Activated CD4-positive, alpha-beta T cell treated with anti-CD3 and anti-CD28 coated beads, Interleukin-2, amount 50 U/mL, for 24 hours (primary cell): ENCODE measurements at places on chromosomes 1 and 21.

- DNase-seq: no peak
These were observed 448.5 kb downstream of the NUF2 start for GRCh38 chr1:163770265-163770664.

GRCh38 chr1:203146042-203146369 is 18.5 kb downstream of the ADORA1 start:
- DNase-seq: no peak

- DNase-seq: no peak
These were observed 286.0 kb downstream of the NPHP4 start for GRCh38 chr1:5706239-5706638.

DNA sequence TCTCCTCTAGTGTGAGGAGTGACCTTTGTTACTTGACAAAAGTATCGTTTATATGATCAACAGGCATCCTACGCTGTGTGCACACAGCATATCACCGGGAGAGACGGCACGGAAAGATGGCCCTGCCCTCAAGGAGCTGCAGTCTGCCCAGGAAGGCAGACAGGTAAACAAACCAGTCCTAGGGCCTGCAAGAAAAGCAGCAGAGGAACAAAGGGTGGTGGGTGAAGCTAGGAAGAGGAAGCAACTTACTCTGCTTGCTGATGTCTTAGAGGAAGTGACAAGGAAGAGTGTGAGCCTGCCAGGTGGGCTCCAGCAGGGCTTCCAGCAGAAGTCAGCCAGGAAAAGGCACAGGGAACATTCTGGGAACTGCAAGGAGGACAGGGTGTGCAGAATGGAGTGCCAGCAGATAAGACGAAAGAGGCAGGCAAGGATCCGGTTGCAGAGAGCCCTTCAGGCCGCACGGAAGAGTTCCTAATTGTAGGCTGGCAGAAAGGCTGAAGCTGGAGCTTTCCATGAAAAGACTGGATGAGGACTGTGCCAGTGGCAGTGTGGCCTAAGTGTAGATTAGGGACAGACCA is 106.7 kb downstream of the SLC45A1 start:
- DNase-seq: peak; percentile 43

DNA sequence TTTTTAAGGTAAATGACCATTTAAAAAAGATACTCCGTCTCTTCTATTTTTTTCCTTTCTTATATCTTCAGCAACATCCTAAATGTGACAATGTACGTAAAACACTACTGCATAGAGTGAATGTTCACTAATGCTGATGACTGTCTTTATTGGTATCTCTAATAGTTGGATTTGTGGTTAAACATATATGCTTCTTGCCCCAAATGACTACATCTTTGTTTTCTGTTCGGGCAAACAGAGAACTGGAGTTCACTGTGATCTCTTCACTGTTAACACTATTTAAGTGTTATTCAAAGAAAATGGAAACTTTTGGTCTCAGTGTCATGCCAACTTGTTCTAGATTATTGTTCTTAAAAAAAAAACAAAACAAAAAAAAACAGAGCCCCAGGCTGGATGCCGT is 109.4 kb downstream of the KIF26B start:
- DNase-seq: no peak

GRCh38 chr1:108881369-108881768 is 4.6 kb downstream of the GPSM2 start:
- DNase-seq: no peak

- no peak for DNase-seq
These were observed 38.3 kb upstream of the CLCA4 start for GRCh38 chr1:86508583-86508969.

DNA sequence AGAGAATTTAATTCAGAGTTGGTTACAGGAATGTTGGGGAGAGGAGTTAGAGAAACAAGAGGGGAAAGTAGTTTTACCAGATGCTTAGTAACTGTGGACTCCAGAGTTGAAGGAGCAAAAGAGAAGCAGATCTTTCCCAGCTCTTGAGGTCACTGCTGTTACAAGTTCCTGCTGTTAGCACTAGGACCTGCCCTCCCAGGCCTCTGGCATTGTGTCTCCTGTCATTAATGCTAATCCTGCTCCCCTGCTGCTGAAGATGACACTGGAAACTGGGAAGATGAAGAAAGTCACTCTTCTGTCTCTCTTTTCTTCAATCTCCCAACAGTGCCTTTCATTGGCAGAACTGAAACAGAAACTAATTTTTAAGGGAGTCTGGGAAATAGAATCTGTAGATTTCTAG is 845.6 kb downstream of the ADGRL2 start:
- DNase-seq: no peak

- no peak for DNase-seq
These were observed 85.5 kb upstream of the KIAA0040 start for GRCh38 chr1:175277783-175278733.

- no peak for DNase-seq
These were observed 738.8 kb downstream of the PTPRU start for GRCh38 chr1:29975036-29975694.

DNA sequence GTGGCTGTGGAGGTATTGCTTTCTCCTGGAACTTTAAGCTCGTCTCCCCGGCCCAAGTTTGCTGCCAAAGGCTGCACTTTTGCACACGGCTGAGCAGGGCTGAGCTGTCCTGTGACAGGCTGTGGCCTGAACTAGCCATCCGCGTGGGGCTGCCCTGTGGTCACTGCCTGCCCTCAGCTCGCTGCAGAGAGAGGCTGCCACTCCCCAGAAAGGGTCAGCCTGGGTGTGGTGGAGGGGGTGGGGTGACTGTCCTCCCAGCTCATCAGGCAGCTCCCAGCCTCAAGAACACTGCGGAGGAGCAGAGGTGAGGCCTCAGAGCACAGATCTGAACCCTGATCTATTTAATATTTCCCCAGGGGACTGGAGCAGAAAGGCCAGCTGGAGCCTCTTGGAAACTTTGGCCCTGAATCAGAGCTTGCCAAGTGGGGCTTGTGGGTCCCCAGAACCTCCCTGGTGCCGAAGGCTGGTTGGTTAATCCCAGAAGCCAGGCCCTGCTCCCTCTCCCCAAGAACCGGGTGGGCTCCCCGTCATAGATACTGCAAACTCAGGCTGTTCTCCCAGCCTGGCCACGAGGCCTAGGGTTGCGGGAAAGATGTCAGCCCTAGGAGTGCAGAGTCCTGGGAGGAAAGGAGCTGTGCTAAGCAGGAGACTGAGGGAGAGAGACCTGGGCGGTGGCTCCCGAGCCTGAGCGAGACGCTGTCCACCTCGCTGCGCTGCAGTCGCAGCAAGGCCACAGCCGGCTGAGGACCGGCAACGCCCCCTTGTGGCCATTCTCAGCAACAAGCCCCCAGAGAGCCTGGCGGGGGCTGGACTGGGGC is 125.1 kb upstream of the IPO9 start:
- DNase-seq: peak; percentile 34

- DNase-seq: no peak
These were observed 33.3 kb upstream of the RCC2 start for GRCh38 chr1:17472814-17473213.

- DNase-seq: no peak
These were observed 32.1 kb downstream of the CD247 start for GRCh38 chr1:167486090-167486824.

DNA sequence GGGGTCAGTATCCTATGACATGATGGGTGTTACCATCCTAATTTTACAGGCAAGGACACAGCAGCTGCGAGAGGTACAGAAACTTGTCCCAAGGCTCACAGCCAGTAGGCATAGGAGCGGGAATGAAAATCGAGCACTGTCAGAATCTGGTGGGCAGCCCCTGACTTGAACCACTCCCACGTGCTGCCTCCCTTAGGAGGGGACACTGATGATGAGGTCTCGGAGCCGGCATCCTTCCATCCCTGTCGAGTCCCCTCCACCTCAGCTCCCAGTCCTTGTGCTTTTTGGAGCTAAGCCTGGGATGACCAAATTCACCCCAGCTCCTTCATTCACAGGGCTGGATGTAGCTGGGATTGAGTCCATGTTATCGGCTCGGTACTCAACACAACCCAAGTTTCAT is 49.0 kb downstream of the B3GALT5 start:
- DNase-seq: no peak

DNA sequence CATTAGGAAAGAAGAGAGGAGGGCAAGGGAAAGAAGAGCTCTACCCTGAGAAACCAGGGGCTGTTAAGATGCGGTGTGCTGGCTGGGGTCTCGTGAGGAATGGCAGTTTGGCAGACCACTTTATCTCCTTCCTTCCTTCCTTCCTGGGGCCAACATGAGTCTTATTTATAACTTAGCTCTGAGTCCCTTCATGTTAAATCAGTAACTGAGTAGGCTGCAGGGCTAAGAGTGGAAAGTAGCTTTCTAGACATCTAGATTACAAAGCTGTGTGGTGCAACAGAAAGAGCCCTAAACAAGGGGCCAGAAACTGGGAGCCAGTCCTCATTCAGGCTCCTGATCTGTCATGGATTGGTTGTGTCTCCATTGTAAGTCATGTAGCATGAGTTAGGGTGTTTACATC is 135.4 kb upstream of the DUSP10 start:
- DNase-seq: no peak

- no peak for DNase-seq
These were observed 80.1 kb downstream of the SH3BGR start for GRCh38 chr21:39531840-39532239.

DNA sequence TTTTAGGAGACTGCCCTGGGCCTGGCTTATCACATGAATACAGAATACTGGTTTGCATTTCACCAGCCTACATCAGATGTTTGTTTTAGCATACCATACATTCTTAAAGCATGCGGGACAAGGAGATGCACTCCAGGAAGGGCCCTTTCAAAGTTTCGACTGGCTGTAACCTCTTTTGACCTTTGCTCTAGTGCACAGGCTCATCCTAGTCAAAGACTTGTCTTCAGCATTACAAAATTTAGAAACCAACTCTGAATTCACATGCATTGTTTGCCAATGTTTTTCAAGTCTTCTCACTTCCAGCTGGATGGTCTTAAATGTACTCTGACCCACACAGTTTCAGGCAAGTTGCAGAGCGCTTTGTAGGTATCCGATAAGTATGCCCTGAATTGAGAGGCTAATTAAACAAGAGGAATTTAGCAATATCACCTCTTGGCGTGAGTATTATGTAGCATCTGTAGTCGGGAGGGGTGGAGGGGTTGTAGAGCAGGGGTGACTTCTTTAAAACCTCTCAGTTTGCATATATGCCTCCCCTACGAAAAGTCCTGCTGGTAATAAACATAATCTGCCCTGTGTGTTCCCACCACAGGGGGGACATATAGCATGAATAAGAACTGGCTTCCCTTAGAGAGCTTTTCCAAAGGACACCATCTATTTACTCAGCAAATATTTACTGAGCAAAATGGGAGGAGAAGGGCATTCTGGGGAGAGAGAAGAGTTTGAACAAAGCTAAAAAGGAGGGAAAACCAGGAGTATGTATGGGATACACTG is 24.4 kb upstream of the AHCYL1 start:
- DNase-seq: no peak

GRCh38 chr1:221444346-221444745 is 297.5 kb downstream of the DUSP10 start:
- no peak for DNase-seq

DNA sequence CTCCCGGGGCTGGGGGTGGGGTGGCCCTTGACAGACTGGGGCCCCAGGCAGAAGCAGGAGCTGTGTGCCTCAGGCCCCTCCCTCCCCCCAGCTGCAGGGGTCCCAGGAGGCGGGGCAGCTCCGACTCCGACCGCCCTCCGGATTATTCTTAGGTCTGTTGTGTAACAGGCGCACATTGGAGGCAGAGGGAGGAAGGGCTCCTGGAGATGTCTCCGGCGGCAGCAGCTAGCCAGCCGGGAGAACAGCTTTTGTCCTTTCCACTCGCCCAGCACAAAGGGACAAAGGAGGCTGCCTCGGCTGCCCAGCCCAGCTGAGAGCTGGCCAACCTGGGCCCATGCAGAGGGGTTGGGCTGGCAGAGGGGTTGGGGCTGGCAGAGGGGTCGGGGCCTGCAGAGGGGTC is 29.7 kb upstream of the PLCH2 start:
- DNase-seq: no peak

DNA sequence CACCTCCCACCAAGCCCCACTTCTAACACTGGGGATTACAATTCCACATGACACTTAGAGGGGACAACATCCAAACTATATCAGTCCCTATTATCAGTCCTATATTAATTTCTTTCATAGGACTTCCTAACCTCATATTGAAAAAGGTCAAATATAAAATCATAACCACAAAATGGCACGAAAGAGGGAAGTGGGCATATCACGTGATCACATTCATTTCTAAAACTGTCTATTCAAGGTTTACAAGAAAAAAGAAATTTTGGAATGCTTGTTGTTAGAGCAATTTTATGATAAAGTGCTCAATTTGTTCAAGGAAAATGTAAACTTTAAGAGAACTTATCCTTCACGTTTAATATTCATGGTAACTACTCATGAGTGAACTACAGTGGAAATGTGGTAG is 13.2 kb upstream of the CDC7 start:
- DNase-seq: no peak

DNA sequence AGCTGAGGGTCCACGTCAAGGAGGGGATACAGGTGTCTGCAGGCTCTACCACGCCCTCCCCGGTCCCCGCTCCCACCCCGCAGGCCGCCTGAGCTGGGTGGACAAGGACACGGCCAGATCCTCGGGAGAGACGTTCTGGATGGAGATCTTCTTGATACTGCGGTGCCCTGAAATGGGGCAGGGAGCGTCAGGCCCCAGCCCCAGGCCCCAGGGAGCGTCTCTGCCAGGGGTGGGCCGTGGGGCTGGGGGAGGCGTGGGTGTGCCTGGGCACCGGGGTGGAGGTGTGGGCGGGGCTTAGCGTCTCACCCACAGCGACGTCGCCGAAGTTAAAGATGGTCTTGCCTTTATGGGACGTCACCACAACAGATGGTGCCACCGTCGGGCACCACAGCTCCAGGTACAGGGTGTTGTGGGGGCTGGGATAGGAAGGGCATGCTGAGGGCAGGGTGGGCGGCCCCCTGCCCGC is 7.3 kb upstream of the TMEM52 start:
- DNase-seq: no peak

- no peak for DNase-seq
These were observed 229.7 kb upstream of the FMN2 start for GRCh38 chr1:239861985-239862384.

- DNase-seq: no peak
These were observed 4.5 kb downstream of the EPHA2 start for GRCh38 chr1:16151196-16151994.

GRCh38 chr1:59322814-59323213 is 25.9 kb downstream of the FGGY start:
- DNase-seq: no peak
